ENCODE measurements at places on chromosomes 3 and 15. TPM values are rescaled to one million over a fixed set of nuclear protein-coding genes. Genes with fewer than 3 reads are reported as not detected.

Gene COL8A1
- total RNA-seq: not detected

Gene MYD88
- 70.3 TPM for total RNA-seq

DNA sequence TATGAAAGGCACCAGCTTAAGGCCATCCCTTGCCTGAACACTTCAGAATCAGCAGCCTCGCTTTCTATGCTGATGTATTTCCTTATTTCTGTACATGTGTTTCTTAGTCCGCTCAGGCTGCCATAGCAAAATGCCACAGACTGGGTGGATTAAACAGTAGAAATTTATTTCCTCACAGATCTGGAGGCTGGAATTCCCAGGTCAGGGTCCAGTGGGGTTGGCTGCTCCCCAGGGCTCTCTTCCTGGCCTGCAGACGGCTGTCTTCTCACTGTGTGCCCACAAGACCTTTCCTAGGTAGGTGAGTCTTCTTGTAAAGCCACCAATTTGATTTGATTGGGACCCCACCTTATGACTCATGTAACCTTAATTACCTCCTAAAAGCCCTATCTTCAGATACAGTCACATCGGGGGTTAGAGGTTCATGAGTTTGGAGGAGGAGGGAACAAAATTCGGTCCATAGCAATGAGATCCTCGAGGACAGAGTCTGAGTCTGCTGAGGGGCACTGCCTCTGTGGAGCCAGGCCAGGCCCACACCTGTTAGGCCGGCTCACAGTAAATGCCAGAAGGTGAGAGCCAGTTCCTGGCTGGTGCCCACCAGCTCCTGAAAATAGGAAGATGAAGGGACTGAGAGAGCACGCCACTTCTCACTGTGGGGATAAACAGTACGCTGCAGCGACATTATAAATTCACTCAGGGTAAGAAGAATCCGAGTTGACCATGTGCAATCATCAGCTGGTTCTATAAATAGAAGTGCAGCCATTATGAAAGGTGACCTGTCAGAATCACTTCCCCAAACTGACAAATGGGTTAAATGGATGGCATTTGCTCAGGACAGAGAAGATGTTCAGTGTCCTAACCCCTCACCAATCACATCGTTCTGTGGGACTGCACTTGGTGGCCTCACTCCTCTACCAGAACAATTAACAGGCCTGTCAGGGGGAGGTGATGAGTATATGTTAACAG is 41.1 kb downstream of the CTXND1 start:
- DNase-seq: no peak

Gene KLF15
- not detected for total RNA-seq

DNA sequence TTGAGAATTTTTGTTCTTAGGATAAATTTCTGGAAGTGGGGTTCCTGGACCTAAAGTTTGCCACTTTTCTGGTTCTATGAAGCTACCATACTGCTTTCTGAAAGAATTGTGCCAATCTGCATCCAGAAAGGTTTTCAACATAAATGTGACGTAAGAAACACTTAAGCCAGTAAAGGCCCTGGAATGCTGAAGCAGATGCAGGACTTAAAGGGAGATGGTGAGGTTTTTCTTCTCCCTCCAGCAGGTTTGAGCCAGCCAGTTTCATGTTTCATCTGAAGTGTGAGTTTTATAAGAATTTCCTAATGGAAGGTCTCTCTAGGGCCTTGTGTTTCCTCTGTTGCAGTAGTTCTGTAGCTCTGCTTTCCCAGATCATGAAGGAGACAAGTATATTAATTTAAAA is 33.1 kb downstream of the ZNF592 start:
- DNase-seq: no peak

GRCh38 chr3:189316296-189317019 is 144.7 kb downstream of the TPRG1 start:
- no peak for DNase-seq

- peak; percentile 67 for DNase-seq
These were observed 564 bp upstream of the PIGZ start for GRCh38 chr3:196969134-196969659.

DNA sequence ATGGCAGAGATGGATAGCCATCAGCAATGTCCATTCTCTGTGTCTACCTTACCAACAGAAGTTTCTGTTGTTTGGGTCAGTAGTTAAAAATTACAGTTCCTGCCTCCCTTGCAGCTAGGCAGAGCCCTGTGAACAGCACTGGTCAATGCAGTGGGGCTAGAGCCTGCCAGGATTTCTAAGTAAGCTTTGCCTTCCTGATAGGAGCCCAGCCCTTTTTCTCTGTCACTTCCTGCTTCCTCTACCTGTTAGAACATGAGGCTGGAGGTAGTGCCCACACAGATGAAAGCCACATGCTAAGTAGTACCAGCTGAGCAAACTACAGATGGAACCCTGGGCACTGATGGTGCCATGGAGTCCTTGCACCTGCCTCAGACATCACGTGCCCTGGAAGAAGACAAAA is 45.0 kb downstream of the MGLL start:
- DNase-seq: no peak

DNA sequence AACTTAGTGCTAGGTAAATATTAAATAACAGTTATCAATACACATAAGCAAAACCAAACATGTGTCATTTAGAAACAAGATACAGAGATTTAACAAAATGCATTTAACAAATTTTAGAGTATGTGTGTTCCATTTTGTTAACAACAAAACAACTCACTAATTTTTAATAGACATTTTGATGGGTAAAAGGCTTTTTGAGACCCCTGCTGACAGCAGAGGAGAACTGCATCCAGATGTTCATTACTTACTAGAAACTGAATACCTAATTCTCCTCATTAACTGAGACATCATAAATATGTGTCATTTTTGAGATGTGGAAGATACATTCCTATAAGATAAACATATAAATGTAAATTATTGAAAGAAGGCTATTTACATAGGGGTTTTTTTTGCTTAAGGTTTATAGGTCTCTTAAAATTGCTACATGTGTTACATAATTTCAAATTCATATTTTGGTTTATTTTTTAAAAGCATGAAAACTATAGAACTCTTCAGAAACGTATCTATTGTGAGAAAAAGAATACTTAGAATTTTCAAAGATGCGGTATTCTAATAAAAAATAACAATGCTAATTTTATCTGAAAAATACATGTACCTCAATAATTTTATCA is 1009.8 kb downstream of the TUSC7 start:
- no peak for DNase-seq

Gene CHRM5
- not detected for total RNA-seq

All from activated CD8-positive, alpha-beta memory T cell treated with anti-CD3 and anti-CD28 coated beads, Interleukin-2, amount 10 ng/mL, durations not matched to agents 7 days and 5 days (primary cell).